Melanocyte of skin (primary cell): ENCODE measurements at places on chromosomes 4 and X. TPM values are rescaled to one million over a fixed set of nuclear protein-coding genes. Genes with fewer than 3 reads are reported as not detected.

The TLR2 gene
- total RNA-seq: 1.5 and 1.7 TPM in 2 replicates

The CFI gene
- total RNA-seq: 0.36 and 1.0 TPM in 2 replicates

The IL13RA2 gene
- total RNA-seq: 0.34 and 0.73 TPM in 2 replicates

The PKD2 gene
- 42.6 and 59.8 TPM in 2 replicates for total RNA-seq

The AFP gene
- not detected in 2 replicates for total RNA-seq

The CENPVL2 gene
- total RNA-seq: not detected in 2 replicates

The ARHGEF9 gene
- 9.7 and 16.7 TPM in 2 replicates for total RNA-seq

The BEX3 gene
- total RNA-seq: 147 and 208 TPM in 2 replicates

The MAGED4 gene
- 1.4 and 15.3 TPM in 2 replicates for total RNA-seq

The STOX2 gene
- total RNA-seq: 10.2 and 12.4 TPM in 2 replicates

The IL15 gene
- total RNA-seq: 1.9 and 4.0 TPM in 2 replicates
